Immature natural killer cell (primary cell): ENCODE measurements at places on chromosomes 6 and 20.

DNA sequence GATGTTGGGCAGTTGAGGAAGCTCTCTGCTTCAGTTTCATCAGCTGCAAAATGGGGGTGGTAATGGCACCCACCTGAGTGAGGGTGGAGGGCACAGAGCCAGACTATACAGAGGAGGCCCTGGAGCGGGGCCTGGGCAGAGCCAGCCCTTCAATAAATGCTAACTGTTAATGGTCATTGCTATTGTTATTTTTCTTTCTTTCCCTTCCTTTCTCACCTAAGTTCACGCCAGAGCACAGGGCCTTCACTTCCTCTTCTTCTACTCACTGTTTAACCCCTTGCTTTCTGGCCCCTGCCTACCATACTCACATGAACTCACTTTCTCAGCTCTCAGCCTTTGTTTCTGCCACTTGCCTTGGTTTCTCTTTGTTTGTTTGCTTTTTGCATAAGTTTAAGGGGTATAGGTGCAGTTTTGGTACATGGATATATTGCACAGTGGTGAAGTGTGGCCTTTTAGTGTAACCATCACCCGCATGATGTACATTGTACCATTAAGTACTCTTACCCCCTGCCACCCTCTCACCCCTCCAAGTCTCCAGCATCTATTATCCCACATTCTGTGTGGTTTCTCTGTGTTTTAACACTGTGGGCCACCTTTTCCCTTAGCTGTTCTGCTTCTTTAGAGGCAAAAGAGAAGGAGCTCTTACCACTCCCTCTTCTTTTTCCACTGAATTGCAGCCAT is 7.5 kb upstream of the RREB1 start:
- DNase-seq: no peak

GRCh38 chr6:87670707-87671106 is 31.3 kb downstream of the AKIRIN2 start:
- DNase-seq: peak; percentile 13

GRCh38 chr6:43622541-43622940 is 6.5 kb downstream of the GTPBP2 start:
- DNase-seq: no peak

- DNase-seq: no peak
Observed at GRCh38 chr6:7153789-7154188, 46.0 kb downstream of the RREB1 start.

DNA sequence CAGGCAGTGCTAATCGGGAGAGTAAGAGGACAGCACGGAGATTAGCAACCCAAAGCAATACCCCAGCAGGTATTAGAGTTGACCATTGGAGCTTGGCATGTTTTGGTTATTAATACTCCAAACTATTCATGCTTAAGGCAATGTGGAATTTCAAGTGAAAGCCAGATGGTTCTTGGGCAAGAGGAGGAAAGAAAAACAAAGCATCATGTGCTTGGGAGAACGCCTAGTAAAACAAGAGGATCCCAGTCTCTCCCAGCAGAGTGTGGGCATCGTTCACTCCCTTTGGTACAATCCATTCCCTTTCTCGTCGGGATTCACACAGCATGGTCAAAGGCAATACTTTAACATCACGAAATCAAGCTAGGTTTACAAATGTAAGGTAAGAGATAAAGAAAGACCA is 349.8 kb downstream of the PRKN start:
- DNase-seq: no peak

DNA sequence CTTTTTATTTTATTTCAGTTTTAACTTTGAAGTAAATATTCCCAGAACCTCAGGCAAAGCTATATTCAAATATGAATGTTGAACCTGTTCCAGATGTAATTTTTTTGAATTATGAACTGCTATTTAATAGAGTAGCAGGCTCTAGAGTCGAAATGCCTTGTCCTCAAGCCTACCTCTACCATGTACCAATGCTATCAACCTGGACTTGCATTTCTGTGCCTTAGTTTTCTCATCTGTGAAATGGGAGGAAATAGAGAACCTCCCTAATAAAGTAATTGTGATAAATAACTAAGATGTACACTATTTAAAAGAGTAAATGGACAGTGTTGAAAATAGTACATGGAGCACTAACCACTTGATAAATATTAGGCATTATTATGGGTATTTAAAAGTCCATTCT is 551.6 kb upstream of the JARID2 start:
- DNase-seq: no peak
